Right kidney (tissue), 9 donors: ENCODE measurements at places on chromosomes 6 and 20.
A peak's percentile ranks its signal among the peaks of the same experiment; 100 is the strongest.

GRCh38 chr6:193773-194310, 98.4 kb upstream of the DUSP22 start:
- DNase-seq: no peak

DNA sequence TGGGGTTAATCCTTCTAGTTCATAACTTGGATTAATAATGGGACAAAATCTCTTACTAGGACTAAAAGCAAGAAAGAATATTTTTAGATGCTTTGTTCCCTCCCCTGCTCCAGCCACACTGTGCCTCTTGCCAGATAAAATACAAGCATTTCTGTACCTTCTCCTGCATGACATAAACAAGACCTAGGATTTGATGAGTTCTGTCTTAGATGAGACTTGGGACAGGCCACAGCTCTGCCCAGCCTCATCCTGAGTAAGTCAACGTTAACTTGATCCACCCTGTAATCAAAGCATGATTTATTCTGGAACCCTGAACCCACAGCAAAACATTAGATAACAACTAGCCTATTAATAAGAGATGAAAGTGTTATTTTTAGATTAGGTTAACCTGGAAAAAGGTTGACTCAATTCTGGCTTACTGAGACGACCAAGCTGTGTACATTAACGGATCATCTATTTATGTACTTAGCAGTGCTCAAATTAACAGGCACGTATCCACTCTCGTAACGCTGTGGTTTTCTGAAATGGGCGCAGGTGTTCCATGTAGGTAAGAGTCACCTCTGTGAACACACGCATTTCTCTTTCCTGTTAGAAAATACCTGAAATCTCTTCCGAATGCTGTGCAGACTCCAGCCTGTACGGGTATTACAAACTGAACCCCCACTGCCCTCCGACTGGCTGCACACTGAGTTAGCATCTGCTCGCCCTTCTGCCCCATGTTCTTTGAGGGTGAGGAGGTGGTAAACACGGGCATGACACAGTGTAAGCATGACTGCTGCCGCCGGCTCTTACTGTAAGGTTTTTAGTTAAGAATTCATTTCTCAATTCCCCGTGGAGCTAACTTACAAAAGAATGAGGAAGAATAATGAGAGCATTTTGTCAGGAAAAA, 132.1 kb upstream of the FOXQ1 start:
- DNase-seq: no peak

DNA sequence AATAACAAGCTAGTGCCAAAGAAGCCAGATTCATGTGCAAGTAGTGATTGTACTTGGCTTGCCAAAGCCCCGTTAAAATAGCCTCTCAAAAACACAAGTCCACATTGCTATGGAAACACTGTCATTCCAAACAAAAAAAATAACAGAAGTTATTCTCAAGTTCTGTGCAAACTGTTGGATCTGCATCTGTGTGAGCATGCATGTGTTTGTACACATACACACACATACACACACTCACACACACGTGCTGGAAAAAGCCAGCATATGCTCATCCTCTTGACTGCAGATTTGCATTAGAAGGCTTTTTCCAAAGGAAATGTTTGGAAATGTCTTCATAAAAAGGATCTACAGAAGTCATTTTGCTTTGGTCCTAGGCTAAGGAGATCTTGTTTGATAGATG, 13.4 kb upstream of the CBLN4 start:
- DNase-seq: no peak

GRCh38 chr6:27145731-27146455, 101.6 kb upstream of the PRSS16 start:
- peak; percentile 84 for DNase-seq

GRCh38 chr20:56395166-56395565, 2.7 kb downstream of the CSTF1 start:
- no peak for DNase-seq

- no peak for DNase-seq
These were observed 23.7 kb upstream of the SLC22A7 start for GRCh38 chr6:43274127-43274915.

- no peak for DNase-seq
These were observed 138.9 kb upstream of the NUP153 start for GRCh38 chr6:17845598-17845997.

- no peak for DNase-seq
These were observed 45.2 kb downstream of the UTRN start for GRCh38 chr6:144330017-144330987.

DNA sequence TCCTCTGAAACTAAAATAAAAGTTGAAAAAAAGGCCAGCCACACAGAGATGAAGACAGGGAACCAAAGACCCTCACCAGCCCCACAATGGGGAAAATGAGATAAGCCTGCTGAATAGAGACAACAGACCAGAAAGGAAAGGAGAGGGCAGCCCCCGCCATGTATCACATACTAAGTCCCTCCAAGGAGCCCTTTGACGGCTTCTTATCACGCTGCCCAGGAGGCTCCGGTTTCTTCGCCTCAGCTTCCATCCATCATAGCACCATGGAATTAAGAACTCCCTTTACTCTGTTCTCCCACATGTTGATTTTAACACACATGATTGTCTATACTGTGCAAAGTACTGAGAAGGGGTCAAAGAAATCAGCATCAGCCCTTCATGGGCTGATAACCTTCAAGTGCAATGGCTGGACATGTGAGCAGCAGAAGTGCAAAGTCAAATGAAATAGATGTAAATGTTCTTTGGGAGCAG, 54.9 kb downstream of the MAP3K5 start:
- DNase-seq: no peak

- no peak for DNase-seq
These were observed 40.9 kb downstream of the ARFGEF2 start for GRCh38 chr20:48962421-48962820.

DNA sequence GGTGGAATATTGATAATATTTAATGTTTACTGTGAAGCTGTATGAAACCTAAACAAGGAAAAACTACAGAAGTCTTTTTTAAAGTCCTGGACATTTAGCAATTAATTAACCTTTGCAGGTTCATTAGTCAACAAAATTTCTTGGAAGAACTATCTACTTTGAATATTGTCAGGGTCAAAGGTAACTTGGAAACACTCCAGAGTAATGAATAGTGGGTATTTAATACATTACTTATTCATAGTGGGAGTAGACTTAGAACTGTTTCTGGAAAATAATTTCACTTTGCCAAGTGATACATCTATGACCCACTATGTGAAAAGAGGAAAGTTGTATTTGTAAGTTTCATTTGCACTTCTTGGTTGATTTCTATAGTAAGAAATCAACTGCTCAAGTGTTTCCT, 319.1 kb downstream of the TFAP2B start:
- no peak for DNase-seq

DNA sequence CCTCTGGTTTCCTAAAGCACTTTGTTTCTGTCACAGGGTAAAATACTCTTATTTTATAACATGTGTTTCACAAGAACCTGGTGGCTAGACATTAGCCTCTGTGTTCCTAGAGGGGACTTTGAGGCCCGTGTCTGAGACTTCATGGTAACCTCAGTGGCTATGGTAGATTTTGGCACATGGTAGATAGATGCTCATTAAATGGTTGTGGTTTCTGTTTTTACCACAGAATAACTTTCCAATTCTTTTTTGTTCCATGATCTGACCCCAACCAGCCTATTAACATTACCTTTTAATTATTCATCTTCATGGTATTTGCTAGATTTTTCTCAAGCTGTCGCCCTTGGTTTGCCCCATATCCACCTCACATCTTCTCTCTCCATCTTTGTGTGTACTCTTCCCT, 34.3 kb downstream of the CCN2 start:
- DNase-seq: no peak

DNA sequence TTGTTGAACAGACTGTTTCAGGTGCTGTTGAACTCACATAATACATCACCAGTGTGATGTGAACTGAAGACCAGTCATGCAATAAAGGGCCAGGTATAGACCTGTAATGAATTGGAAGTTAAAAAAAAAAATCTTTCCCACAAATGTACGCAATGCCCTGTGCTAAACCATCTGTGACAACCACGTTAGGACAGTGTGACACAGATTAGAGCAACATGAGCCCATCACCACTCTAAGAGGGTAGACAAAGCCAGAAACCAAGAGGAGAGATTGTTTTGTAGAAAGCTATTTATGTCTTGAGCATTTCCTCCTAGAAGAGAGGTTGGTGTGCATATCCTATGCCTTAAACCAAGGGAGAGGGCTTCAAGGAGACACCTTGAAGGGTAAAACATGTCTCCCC, 77.0 kb upstream of the BEND6 start:
- DNase-seq: no peak

DNA sequence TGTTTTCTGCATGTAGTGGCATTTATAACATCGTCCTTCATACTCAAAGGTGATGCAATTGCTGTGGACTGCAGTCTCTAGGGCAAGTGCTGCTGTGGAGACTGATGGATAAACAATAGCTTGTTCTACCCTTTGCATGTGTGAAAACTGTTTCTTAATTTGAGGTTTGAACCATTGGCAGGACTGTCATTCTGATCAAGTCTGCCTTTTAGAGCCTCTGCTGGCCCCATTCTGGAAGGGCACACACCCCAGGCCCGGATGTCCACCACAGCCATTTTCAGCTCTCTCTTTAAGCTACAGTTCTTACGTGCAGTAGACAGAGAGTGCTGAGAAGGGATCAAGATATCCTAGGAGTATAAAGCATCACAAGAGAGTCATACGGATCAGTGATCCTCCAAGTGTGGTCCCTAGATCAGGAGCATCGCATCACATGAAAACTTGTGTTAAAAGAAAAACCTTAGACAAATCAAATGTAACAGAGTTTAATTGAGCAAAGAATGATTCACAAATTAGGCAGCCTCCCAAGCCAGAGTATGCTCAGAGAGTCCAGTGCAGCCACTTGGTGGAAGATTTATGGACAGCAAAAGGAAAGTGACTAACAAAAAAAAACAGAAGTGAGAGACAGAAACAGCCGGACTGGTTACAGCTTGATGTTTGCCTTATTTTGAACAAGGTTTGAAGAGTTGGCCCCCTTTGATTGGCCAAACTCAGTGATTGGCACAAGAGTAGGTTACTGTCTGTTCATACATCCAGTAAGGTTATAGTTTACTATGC, 52.0 kb downstream of the FRK start:
- no peak for DNase-seq

GRCh38 chr6:91497770-91498169, 910.9 kb upstream of the MAP3K7 start:
- no peak for DNase-seq

GRCh38 chr6:89084954-89085353, 4.4 kb downstream of the PNRC1 start:
- DNase-seq: no peak

DNA sequence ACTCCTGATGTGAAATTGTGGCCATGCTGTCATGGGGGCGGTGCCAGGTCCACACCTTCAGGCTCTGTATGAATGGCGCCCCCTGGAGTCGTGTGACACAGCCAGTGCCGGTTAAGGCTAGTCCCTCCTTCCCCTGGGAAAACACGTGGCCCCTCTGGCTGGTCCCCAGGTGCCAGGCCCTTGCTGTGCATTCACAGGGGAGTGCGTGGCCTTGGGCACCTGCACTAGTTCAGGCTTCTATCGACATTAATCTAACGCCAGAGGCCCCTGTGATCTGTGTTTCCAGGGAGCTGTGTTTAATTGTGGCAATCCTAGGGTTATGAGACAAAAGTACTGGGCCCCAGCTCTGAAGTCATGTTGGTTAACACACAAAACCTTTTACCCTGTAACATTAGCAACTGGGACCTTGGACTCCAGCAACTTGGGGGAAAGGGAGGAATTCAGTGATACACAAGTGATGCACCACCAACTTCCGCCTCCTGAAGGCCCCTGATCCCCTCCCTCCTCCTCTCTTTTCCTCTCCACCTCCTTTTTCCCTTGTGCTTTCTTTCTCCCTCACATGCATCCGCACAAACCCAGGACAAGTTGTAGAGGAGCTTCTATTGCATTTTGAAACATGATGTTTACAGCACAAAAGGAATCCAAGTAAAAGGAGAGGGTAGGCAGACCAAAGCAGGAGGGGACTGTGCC, 74.0 kb downstream of the SSR1 start:
- DNase-seq: peak; percentile 64

- no peak for DNase-seq
These were observed 62.9 kb downstream of the QRSL1 start for GRCh38 chr6:106692112-106692818.

DNA sequence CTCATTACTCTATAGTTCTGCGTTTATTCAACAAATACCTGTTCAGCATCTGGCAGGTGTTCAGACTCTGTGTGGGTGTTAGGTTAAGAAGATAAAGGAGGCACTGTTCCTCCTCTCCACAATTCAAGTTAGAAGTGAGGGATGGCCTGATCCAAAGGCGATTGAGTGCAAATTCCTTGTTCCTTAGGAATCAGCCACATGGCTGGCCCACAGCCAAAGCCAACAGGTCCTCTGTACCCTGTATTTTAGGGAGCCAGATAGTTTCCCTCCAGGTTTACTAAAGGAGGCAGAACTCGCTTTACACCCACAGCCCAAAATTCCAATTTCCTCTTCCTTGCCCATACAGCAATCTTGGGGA, 5.0 kb upstream of the CD40 start:
- no peak for DNase-seq

DNA sequence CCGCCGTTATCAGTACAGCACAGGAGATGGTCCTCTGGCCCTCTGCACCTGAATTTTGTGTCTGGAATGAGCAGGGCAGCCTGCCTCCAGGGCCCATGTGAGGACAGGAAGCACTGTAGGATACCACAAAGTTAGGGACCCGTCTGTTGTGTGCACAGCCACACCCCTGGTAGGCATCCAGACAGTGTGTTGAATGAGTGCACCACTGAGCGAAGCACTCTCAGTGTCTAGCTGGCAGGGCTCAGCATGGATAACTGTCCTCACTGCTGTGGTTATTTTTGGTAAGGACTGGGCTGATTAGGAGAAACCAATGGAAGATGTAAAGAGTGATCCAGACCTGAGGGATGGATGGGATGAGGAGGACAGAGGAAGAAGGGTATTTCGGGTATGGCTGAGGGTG, 178.7 kb downstream of the CLIC5 start:
- DNase-seq: no peak

DNA sequence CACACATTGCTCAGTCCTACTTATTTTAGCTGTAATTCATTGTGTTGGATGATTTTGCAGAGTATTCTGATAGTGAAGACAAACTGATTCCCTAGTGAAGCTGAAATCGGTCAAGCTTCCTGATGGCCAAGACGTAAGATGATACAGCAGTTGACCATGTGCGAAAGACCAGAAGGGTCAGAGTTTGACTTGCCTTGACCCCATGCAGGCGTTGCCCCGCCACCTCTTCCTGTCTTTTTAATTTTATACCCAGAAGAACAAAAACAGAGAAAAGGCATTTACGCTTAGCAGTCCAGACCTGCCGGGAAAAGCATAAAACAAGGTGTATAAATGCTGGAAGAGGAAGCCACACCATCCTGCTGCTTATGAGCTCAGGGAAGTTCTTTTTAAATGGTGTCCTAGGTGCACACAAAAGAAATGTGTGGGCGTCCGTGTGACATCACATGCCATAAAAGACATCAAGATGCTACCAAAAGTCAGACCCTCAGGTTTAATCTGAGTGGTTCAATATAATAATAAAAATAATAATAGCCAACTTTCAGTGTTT, 32.2 kb downstream of the TSHZ2 start:
- peak; percentile 25 for DNase-seq
